ENCODE measurements at places on chromosomes 7 and 10.

GRCh38 chr10:63392224-63392623 lies 73.6 kb downstream of the JMJD1C start:
- DNase-seq: no peak

- DNase-seq: no peak
Observed at GRCh38 chr10:14409247-14409646, 78.5 kb upstream of the FRMD4A start.

GRCh38 chr10:76336213-76336963 lies 905.0 kb downstream of the LRMDA start:
- no peak for DNase-seq

DNA sequence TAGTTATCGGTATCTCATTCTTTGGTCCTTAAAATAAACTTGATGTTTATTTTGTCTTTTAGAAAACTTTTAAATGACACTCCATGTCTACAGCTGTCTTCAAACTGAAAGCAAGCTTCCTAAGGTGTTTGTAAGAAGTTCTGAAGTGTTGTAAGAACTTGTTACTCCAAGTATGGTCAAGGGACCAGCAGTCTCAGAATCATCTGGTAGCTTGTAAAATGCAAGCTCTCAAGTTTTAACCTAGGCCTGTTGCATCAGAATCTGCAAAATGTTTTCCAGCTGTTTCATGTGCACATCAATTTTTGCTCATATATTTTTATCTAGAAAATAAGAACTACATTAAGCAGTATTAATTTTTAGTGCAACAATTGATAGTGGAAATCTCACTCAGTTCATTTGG lies 104.1 kb downstream of the THSD7A start:
- no peak for DNase-seq

- no peak for DNase-seq
Observed at GRCh38 chr10:7829289-7829834, 11.1 kb downstream of the TAF3 start.

DNA sequence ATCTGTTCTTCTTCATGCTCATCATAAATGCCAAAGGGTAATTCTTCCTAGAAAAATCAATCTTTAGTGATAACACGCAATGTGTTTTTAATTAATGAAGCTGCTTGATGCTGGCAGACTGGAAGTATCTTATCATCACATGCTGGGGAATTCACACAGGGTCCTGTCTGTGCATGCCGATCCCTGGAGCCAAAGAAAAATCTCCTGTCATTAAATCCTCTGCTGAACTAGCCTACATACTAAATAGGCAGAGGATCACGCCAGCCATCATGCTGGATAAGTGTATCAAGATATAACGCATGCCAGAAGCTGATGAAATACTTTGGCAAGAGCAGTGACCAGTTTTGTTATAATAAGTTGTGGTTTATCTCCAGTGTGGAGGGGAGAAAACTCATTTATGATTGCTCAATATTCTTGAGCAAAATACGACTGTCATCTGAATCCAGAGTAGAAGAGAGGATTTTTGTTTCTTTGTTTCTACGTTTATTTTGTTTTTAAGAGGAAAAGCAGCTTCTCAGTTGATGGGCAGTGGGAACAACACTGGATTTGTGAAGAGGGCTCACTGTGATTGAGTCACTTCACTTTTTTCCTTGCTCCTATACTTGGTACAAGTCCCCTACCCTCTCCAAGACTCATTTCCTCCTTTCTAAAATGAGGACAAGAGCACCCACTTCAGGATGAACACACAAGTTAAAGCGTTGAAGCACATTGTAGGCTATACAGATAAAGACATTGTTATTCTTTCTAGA lies 649.1 kb downstream of the TNS3 start:
- no peak for DNase-seq

GRCh38 chr7:11642276-11642675 lies 189.7 kb downstream of the THSD7A start:
- no peak for DNase-seq

- no peak for DNase-seq
Observed at GRCh38 chr10:70772627-70773026, 12.6 kb downstream of the TBATA start.

DNA sequence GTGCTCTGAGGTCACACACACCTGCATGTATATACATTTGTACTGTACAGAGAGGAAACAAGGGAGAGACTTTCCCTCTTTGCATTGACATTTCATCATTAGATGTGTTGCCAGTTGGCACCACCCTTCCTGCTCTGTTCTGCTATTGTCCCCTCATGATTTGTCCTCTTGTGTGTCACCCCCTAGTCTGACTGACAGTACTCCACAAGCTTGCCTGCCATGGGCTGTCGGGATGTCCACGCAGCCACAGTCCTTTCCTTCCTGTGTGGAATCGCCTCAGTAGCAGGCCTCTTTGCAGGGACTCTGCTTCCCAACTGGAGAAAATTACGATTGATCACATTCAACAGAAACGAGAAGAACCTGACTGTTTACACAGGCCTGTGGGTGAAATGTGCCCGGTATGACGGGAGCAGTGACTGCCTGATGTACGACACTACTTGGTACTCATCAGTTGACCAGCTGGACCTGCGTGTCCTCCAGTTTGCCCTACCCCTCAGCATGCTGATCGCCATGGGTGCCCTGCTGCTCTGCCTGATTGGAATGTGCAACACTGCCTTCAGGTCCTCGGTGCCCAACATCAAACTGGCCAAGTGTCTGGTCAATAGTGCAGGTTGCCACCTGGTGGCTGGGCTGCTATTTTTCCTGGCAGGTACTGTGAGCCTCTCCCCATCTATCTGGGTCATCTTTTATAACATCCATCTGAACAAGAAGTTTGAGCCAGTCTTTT lies 9.4 kb downstream of the CLDN12 start:
- no peak for DNase-seq

DNA sequence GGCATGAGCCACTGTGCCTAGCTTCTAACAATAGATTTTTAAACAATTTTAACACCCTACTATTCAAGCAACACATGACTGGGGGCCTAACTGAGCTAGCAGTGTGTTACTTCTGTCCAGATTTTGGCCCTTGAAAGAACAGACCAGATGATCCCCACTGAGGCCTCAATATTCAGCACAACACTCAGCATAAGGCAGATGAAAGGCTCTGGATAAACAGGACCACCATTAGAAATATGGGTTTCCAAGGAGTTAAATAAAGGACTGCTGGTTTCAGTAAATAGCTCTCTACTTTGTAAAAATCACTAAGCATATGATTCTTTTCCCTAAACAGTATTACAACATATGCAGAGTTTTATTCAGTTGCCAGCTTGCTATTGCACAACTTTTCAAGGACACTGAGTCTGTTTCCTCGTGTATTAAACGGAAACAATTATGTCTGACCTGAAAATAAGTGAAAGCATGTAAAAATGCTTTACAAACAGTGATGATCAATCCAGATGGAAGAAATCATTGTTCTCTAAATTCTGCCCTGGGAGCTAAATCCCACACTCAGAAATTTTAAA lies 23.8 kb upstream of the FZD1 start:
- no peak for DNase-seq

DNA sequence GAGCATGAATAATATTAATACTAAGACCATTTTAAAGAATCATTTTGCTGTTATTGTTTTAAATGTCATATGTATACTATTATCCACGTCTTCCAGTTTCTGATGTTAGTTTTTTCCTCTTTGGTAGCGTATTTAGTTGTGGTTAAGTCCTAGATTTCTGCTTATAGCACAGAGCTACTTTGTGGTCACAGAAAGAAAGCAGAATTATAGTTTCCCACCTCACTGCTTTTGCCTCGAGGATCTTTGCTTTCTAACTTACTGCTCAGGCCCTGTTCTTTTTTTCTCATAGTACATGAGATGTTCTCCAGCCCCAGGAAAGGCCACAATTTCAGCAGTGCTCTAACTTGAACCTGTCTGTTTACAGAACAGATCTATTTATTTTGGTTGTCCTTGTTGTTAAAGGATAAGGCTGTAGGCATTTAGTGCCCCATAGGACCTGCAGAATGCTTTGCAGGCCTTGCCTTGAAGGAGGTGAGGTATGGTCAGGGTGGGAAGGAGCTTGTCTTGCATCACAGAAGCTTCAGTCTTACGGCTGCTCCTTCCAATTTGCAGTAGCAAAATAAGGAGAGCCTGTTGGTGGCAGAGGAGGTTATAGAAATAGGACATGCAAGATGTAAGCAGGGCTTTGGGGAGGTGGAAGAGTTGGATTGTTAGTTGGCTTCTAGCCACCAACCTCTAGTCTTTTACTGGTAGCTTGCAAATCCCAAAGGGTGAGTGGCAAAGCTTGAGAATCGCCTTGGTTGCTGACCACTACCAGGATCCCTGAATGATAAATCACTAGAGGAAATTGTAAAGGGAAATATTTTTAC lies 129.1 kb downstream of the LRRC4 start:
- no peak for DNase-seq

DNA sequence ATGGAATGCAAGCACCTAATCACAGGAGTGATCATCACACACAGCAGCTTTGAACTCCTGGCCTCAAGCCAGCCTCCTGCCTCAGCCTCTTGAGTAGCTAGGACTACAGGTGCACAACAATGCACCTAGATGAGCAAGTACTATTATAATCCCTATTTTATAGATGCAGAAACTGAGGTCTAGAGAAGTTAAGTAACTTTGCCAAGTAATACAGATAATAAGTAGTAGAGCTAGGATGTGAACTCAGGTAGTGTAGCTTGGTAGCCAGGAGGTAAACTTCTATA lies 33.7 kb downstream of the DNAJC12 start:
- no peak for DNase-seq

DNA sequence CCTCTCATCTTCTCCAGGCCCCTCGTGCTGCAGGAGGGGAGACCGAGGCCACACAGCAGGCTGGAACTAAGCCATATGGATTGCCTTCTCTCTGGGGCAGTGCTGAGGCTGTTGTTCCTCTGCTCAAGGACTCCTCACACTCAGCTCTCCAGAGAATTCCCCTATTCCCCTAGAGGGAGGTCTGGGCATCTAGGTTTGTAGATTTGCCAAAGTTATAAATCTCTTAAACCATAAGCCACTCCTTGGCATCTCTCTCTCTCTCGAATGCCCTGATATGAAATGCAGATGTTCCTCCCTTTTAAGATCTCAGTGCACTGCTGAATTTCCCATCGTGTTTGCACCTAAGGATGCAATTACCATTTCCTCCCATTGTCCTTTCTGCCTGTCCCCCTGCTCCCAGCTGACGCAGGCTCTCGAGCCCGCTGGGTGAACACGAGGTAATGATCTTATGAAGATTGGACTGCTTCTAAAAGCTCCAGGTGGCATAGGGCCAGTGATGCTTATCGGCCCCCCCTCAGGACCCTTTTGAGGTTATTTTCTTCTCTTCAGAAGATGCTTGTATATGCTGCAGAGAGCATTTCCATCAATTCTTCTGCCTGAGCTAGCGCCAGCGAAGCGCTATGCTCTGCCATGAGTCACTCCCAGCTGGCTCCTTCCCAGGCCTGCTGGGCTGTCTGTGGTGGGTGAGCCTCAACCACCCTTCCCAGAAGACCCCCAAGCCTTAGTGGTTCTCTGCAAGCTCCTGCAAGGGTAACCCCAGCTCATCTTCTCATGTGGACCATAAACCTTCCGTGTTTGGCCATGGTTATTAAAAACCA lies 41.6 kb upstream of the AQP1 start:
- no peak for DNase-seq

- no peak for DNase-seq
Observed at GRCh38 chr10:28722065-28722803, 44.9 kb downstream of the BAMBI start.

DNA sequence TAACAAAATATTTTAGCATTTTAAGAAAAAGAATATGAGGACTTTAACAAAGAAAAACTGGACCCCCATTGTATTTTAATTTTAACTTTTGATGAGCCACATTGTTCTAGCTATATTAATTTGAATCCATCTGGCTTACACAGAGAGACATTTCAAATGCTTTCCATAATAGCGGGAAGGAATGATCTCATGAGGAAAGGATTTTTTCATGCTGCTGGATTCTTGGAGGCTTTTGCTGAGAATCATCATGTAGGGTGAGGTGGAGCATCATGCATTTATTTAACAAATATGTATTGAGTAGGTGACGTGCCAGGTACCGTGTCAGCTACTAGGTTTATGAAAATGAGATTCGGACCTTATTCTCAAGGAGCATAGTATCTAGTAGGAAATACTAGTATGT lies 1006.3 kb downstream of the SORCS1 start:
- DNase-seq: no peak

GRCh38 chr7:30164567-30164966 lies 29.8 kb downstream of the MTURN start:
- no peak for DNase-seq

DNA sequence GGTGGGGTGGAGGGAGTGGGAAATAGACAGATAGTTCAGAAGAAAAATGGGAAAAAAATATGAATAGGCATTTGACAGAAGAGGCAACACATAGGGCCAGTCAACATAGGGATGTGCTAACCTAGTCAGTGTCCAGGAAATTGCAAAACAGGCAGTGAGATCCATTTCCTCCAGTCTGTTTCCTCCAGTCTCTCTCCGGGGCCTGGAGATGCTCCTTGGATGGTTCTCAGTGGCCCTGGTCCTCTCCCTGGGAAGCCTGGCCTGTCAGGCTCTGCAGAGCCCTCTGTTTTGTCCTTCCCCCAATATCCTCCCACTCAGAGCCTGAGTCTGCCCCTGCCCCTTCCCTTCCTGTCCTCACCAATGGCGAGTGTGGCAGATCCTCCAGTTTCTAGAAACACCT lies 52.6 kb downstream of the SYPL1 start:
- DNase-seq: no peak

- no peak for DNase-seq
Observed at GRCh38 chr10:68938117-68938516, 17.9 kb upstream of the DDX21 start.

GRCh38 chr7:135815033-135815432 lies 66.4 kb upstream of the FAM180A start:
- DNase-seq: no peak
